ENCODE measurements at places on chromosomes 7 and 10.

DNA sequence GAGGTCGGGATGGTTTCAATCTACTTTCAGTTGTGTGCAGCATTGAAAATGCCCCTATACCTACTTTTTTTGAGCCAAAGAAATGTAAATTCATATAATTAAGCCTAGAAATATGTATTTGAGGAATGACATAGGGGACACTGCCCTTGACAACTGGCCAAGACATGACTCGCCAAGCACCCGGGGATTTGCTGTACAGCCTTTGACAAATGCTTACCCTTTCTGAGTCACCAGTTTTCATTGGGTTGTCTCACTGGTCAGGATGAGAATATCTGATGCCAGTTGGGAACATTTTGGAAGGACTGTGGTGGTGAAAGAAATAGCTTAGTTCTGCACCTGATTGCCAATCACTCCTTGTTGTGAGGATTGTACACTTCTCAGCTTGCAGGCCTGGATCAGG, 166.8 kb upstream of the HABP2 start:
- DNase-seq: peak; percentile 5

GRCh38 chr7:37218956-37219355, 229.7 kb downstream of the ELMO1 start:
- no peak for DNase-seq

DNA sequence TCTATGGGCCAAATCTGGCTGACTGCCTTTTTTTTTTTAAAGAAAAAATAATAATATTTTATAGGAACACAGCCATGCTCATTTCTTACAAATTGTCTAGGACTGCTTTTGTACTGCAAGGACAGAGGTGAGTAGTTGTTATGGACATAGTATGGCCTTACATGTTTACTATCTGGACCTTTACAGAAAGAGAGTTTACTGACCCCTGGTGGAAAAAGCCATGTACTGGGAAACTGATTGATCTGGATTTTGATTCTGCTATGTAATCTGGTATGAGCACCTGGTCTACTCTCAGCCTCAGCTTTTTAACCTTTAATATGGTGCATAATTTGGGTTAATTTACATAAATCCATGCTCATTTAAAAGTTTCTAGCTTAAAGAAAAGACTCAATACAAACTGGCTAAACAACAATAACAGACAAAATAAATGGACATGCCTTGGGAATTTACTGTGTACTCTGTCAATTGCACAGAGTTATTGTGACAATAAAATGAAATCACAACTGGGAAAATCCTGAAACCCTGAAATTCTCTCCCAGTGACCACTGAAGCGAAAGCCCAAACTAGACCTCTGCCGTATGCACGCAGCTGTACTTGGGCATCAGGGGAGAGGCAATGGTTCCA, 260.7 kb downstream of the BMPER start:
- DNase-seq: no peak

- no peak for DNase-seq
Observed at GRCh38 chr10:52903397-52903938, 130.9 kb upstream of the MBL2 start.

DNA sequence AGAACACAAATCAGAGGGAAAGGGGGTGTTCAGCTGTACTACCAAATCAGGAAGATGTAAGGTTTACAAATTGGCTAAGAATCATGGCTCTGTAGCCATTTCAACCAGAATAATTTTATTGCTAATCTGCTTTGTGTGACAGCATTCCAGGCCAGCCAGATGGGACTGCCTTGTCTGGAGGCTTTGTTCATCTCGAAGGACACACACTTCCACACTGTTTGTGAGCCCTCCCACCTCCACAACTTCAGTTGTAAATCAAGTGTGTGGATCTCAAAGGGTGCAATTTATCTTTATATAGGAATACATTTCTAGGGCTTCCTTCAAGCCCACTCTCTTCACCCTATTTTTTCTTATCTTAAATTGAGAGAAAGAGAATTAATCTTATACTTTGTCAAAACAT, 6.9 kb upstream of the OIT3 start:
- no peak for DNase-seq

- DNase-seq: peak; percentile 3
Observed at GRCh38 chr7:34672430-34672829, 14.4 kb downstream of the NPSR1 start.

DNA sequence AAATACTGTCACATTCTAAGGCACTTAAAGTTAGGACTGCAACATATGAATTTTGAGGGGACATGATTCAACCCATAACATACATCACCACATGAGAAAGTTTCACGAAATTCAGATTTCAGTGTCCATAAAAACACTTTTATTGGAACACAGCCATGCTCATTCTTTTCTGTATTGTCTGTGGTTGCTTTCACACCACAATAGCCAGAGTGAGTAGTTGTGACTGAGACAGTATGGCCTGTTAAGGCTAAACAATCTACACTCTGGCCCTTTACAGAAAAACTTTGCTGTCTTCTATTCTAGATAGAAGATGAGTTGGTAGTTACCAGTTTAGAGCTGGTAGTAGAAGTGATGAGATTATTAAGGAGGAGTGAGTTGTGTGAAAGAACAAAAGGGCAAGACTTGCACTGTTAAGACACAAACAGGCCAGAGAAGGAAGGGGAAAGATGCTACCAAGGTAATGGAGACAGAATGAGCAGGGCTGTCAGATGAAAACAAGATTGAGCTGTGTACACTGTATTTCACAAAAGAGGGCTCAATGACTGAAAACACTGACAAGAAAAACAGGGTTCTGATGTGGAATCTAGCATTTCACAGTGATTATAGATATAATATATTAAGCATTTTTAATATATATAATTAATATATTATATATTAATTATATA, 108.6 kb downstream of the PPP1R3A start:
- no peak for DNase-seq

DNA sequence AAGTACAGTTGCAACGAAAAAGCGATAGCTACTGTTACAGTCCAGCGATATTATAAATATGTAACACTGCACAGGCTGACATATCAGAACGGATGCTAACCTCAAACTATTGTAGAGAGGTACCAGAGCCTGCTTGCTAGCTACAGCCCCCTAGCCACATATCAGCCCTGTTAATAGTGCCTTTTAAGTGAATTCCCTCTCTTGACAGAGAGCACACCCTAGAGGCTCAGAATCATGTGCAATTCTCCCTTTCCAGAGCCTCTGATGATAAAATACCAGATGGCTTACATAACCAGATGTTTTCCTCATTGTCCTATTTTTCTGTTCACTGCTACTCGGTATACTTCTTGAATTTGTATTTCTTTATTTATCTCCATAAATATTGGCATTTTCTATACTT, 960.7 kb upstream of the CELF2 start:
- DNase-seq: peak; percentile 6

GRCh38 chr10:45443101-45444009, 69.3 kb downstream of the ALOX5 start:
- no peak for DNase-seq

DNA sequence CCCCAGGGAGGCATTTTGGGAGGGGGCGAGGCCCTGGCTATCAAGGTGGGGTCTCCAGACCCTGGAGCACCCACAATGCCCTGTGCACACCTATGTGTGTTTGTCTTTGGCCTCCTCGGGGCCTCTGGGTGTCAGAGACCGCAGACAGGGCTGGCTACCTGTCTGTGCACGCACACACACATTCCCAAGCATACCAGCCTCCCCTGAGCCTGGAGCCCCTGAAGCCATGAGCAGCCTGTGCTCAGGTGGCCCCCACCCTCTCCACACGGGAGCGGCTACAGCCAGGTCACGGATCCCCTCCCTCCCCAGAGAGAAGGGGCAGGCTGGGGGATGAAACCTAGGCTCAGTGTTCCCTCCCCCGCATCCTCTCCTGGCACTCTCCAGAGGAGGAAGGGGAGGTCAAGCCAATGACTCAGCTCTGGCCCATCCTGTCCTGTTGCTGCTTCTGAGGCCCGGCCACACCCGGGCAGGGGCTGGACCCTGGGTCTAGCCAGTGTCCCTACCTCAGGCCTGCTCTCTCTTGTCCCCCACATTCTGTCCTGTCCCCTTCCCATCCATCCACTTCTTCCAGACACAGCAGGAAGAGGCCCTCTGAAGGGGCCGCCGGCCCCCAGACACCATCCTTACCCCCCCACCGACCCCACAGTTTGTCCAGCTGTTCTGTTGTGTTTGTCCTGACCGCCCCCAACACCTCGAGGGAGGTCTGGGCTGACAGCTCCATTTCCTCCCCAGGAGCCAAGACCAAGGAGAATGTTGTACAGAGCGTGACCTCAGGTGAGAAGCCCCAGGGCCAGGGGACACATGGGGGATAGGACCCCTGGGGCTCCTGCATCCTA, 720 bp downstream of the SNCG start:
- DNase-seq: no peak

- no peak for DNase-seq
Observed at GRCh38 chr7:70776627-70777101, 355.3 kb upstream of the GALNT17 start.

GRCh38 chr10:84308481-84309304, 19.7 kb upstream of the CCSER2 start:
- peak; percentile 48 for DNase-seq

DNA sequence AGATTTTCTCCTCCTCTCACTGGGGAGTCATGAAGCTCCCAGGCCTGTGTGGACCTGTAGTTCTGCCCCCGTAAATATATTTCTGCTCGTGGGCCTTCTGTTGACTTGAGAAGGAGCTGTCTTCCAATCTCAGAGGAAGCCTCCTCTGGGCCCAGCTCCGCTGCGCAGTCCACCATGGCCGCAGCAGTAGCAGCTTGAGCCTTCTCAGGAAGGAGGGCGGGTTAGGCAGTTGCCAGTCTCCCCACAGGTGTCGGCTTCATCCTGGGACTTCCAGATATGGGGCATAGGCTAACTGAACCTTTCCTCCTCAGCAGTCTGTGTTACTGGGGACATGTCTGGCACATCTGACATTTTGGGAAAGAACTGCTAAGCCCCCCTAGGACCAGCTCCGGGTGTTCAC, 62.9 kb upstream of the TRIM8 start:
- DNase-seq: no peak

DNA sequence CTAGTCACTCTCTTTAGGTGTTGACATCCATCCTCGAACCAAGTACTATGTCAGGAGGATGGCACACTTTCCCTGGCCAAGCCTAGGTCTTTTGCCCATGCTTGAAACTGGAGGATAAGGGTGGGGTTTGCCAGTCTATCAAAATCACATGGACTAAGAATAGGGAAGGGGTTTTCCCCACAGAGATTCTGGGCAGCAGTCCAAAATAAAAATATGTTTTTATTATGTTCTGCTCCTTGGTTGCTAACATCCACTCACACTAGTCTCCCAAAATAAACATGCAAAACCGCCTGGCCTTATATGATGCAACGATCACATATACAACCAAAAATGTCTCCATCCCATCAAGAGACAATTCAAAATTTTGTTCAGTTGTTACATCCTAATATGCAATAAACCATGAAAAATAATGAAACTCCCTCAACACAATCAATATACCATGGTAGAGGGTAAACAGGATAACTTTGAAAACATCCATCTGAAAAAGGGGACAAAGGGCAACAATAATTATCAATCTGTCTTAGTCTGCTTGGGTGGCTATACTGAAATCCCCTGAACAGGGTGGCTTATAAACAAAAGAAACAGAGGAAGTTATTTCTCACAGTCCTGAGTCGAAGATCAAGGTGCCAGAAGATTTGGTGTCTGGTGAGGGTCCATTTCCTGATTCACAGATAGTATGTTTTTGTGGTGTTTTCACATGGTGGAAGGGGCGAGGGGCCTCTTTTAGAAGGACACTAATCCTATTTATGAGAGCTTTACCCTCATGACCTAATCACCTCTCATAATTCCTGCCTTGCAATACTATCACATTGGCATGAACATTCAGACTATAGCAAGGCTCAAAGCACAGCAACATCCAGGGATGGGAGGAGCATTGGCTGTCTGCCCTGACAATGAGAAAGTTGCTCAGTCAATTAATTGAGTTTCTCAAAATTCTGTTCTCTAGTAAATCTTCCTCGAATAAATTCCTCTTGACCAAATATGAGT, 159.3 kb downstream of the ETV1 start:
- DNase-seq: peak; percentile 77

DNA sequence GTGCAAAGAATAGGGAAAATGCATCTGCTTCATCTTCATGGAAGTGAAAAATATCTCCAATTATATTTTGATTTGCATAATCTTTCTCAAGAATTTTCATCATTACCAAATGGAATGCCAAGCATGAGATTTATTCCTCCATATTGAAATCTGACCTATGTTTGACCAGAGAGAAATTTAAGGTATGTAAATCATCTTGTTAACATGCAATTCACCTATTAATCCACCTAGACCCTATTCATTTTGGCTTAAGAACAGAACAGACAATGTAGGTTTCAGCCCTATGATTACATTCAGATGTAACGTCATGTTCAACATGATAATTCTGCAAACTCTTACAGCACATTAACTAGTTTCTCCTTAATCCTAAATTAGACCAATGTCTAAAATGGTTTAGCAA, 30.8 kb upstream of the TMEM140 start:
- no peak for DNase-seq

DNA sequence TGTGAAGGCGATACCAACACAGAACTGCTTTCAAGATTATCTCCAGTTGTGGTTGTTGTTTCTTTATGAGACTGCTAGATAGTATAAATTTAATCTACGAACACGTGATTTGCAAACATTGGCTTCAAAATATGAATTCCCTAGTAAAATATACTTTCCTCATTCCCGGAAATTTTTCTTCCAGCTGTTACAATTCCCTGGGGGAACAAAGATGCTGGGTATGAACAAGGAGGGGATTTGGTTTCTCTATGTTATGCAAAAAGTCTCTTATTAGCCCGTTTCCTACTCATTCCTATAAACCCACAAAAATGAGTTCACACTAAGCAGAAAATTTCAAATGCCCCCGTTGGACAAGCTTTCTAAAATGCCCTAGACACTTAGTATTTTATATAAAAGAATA, 928.3 kb downstream of the CNTNAP2 start:
- DNase-seq: no peak

DNA sequence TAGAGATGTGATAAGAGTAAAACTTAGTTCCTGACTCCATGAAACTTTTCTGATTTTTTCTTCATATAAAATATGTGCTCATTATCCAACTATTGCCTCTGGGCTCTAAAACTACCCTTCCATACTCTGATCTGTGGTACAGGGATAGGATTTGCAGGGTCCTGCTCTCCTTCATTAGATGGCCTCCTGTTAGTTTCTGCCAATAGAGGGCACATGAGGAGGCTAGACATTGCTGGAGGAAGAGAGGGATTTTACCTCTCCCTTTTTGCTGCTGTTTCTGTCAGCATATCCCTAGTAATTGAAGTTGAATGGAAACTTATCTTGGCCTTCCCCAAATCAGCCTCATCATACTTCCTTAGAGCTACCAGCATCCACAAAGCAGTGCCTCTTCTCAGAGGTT, 269.4 kb downstream of the NXPH1 start:
- no peak for DNase-seq

GRCh38 chr10:4704034-4704545, 121.9 kb upstream of the AKR1E2 start:
- peak; percentile 76 for DNase-seq
